ENCODE measurements at places on chromosomes 12 and 14.

DNA sequence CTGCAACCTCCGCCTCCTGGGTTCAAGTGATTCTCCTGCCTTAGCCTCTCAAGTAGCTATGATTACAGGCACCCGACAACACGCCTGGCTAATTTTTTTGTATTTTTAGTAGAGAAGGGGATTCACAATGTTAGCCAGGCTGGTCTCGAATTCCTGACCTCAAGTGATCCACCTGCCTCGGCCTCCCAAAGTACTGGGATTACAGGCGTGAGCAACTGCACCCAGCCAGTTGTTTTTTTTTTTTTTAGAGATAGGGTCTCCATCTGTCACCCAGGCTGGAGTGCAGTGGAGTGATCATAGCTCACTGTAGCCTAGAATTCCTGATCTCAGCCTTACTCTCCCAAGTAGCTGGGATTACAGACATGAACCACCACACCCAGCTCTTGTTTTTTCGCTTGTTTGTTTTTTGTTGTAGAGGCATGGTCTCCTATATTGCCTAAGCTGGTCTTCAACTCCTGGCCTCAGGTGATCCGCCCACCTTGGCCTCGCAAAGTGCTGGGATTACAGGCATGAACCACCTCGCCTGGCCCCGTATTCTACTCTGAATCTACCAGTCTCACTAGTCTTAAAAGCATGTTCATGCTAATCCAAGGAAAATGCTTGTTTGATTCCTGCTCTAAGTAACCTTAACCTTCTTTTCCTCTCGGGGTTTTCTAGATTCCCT is 31.7 kb upstream of the STRN3 start:
- no peak for DNase-seq

GRCh38 chr12:131239384-131240094 is 285.8 kb downstream of the ADGRD1 start:
- no peak for DNase-seq

GRCh38 chr12:8018666-8019581 is 13.6 kb upstream of the FOXJ2 start:
- DNase-seq: no peak

DNA sequence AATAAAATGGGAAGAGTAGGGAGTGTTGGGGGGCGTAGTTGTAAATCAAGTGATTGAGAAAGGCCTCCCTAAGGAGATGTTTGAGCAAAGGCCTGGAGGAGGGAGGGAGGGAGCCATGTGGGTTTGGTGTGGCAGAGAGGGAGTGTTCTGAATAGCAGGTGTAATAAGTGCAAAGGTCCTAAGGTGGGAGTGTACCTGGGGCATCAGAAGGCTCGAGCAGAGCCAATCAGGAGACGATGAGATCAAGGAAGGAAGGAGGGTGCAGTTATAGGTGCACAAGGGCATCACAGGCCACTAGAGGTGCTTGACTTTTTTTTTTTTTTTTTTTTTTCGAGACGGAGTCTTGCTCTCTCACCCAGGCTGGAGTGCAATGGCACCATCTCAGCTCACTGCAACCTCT is 77.9 kb upstream of the PLXNC1 start:
- no peak for DNase-seq

DNA sequence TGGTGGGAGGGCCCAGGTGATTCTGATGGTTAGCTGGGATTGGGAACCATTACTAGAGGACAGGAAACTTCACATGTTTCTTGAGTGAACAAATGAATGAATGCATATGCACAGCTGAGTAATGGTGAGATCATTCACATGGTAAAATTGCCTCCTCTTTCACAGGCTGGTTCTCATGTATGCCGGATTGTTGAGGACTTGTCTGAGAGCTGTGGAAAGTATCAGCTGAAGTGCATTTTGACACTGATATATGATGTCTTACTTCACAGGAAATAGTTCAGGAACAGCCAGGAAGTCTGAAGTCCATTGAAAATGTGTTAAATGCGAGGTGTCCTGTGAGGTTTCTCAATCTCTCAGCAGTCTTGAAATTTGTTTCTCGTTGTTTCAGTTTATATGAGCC is 77.6 kb upstream of the DACT1 start:
- no peak for DNase-seq

GRCh38 chr12:130434560-130434959 is 96.9 kb downstream of the PIWIL1 start:
- DNase-seq: no peak

DNA sequence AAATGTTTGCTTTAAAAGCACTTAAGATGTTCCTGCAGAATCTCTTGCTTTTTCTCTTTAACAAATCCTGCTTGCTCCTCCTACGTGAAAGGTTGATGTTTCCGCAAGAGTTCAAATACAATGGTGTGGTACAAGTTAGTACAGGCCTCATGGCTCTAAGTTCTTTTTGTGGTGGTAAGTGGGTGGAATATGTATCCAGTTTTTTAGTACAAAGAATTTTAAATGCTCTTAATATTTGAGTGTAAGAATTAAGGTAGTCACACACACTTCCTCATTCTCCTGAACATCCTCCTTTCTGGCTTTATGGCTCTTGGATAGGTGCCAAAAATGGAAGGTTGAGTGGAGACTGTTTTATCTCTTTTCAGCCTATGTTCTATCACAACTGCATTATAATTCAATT is 1.8 kb downstream of the OTOGL start:
- no peak for DNase-seq

DNA sequence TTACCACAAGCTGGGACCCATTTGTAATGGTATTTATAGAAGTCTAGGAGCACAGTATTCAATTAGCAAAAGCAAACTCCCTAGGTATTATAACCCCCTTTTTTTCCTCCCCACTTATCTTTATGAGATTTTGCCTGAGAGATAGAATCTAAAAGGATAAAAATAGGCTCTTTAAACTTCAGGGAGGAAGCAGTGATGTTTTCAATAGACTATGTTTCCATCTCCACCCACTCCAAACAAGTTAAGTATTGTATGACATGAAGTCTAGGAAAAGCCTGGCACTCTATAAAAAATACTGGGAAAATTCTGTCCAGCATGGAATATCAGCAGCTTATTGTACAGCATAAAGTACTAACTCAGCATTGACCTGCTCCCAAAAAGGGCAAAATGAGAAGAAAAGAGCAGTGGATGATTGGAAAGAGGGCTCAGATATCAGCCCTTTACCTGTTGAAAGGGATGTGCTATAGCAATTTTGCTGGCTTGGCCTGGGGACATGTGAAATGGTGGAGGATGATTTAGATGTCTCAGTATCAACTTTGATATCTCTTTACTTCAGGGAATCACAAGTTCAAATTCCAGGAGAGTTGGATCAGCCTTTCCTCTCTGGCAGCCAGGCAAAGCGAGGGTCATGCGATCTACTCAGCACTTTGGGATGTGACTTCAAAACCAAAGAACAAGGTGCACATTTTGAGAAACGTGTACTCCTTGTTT is 72.4 kb downstream of the IGF1 start:
- no peak for DNase-seq

DNA sequence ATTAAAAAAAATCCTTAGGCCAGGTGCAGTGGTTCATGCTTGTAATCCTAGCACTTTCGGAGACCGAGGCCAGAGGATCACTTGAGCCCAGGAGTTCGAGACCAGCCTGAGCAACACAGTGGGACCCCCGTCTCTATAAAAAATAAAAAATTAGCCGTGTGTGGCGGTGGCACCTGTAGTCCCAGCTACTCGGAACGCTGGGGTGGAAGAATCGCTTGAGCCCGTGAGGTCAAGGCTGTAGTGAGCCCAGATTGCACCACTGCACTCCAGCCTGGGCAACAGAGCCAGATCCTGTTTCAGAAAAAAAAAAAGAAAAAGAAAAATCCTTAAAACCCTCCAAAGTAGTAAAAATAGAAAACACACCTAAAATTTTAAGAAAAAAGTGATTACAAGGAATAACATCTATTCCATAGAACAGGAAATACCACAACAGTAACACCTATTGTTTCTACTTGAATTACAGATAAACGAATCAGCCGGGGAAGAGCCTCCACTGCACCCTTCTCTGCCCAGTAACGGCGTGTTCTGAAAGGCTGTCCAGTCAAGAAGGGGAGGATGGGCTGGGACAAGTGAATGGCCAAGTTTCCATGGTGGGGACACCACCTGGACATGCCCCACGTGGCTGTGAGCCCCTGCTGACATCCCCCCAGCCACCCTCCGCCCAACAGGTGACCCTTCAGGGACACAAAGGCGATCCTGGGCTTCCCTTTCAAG is 17.8 kb downstream of the POLE start:
- no peak for DNase-seq

DNA sequence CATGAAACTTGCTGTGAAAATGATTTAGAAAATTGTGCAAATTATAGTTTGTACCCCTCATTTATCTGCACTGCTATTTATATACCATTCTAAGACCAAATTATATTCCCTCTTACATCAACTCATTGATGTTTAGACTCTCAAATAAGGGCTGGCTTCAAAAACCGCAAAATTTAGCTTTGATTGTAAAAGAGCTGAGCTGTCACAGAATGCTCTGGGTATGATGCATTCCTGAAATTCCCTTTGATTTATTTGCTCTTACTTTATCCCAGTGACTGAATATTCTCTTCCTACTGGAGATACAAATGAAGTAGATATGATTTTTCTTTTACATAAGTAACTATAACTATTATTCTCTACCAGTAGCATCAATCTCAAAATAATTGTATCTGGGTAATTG is 78.0 kb upstream of the TMTC2 start:
- no peak for DNase-seq

- DNase-seq: no peak
Observed at GRCh38 chr14:81102217-81102616, 118.5 kb downstream of the GTF2A1 start.

GRCh38 chr14:34081576-34082136 is 130.8 kb upstream of the EGLN3 start:
- no peak for DNase-seq

DNA sequence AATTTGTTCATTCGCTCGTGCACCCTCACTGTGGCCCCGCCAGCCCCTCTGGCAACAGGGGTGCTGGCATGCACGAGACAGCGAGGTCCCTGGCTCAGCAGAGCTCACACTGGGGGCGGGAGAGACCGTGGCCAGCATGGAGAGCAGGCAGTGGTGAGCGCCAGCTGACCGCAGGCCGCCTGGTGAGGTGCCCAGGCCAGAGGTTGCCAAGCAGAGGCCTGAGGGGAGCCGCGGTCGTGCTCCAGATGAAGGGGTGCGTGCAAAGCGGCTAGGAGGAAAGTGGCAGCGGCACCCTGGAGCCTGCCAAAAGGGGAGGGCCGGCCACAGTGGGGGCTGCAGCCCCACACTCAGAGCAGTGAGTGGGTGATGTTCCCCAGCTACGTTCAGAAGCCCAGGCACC is 56.1 kb downstream of the CDC42BPB start:
- no peak for DNase-seq
